ENCODE measurements at places on chromosomes 3 and 15.

DNA sequence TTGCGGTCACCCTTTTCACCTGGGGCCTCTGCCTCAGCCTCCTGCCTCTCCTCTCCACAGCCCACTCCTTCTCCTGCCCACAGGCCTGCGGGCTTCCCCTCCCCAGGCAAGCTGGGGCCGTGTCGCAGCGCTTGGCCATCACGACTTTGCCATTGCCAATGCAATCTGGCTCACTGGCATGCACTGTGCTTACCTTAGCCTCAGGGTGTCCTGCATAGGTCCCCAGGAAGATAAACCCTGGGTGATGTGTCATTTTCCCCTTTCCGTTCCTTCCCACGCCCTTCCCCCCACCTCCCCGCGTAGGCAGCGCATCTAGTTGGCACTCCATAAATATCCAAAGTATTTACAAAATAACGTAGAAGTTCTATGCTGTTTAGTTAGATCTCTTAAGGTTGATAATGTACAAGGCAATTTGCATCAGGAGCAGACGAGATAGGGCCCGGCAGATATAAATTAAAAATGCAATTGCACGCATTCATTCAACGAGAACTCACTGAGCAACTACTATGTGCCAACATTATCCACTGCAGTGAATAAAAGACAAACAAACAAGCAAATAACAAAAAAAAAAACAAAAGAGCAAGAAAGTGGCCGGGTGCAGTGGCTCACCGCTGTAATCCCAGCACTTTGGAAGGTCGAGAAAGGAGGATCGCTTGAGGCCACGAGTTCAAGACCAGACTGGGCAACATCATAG, 973 bp upstream of the COPG1 start:
- no peak for DNase-seq

- no peak for DNase-seq
Observed at GRCh38 chr3:11733914-11734313, 90.2 kb upstream of the VGLL4 start.

DNA sequence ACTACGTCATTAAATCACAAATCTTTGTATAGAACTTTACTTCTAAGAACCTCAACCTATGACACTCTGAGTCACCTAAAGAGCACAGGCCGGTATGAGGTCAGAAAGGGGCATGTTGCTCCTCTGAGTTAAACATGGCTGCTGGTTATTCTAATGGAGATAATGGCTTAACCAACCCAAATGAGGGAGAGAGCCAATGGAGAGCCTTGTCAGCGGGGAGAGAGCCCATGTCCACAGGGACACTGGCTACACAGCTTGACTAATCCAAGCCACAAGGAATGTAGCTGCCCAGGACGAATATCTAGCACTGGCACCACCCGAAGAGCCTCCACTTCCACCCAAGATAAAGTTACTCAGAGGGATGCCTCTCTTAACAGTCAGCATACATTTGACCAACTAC, 77.0 kb upstream of the STAC start:
- no peak for DNase-seq

DNA sequence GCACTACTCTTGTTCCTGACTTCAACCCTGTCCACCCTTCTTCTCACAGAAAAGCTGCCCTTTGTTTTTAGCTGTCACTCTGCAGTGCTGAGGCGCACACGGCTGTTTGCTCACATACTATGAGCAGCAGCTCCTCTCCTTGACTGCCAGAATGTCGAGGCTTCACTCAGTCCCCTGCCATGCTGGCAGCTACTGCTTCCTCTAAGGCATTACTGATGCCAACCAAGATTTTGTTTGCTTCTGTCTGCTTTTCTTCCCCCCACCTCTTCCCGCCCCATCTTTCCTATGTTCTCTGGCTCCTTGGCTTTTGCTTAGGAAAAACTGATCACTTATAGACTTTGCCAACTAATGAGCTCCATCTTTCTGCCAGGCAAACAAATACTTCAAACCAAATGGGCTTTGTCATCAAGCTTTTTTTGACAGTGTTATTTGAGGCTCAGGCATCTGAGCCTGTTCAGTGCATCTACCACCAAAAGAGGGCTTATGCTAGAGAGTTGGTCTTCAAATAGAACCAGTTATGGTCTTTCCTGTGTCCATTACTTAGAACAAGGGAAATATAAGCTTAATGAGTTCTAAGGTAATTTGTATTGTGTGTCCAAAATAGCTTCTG, 81.0 kb downstream of the FBXL2 start:
- no peak for DNase-seq

GRCh38 chr3:152031321-152031720, 157.9 kb downstream of the SUCNR1 start:
- no peak for DNase-seq

DNA sequence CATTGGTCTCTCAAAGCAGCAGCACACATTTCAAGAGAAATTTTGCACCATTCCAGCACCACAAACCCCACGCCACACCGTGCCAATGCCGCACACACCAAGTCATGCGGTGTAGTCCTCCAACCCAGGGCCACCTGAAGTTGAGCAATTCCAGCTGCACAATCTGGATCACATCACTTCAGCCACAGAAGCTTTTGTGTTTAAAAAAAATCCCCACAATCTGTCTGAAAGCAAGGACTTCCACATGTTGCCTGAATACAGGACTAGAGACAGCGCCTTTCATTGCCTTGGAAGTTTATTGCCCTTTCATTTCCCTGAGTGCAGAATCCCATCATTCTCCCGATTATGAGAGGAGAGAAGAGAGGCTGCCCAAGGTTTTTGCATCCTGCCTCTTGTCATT, 175.6 kb upstream of the BCL6 start:
- no peak for DNase-seq

GRCh38 chr3:88282528-88283241, 132.9 kb downstream of the C3orf38 start:
- no peak for DNase-seq

GRCh38 chr3:121817753-121818152, 17.1 kb downstream of the IQCB1 start:
- DNase-seq = peak; percentile 46

DNA sequence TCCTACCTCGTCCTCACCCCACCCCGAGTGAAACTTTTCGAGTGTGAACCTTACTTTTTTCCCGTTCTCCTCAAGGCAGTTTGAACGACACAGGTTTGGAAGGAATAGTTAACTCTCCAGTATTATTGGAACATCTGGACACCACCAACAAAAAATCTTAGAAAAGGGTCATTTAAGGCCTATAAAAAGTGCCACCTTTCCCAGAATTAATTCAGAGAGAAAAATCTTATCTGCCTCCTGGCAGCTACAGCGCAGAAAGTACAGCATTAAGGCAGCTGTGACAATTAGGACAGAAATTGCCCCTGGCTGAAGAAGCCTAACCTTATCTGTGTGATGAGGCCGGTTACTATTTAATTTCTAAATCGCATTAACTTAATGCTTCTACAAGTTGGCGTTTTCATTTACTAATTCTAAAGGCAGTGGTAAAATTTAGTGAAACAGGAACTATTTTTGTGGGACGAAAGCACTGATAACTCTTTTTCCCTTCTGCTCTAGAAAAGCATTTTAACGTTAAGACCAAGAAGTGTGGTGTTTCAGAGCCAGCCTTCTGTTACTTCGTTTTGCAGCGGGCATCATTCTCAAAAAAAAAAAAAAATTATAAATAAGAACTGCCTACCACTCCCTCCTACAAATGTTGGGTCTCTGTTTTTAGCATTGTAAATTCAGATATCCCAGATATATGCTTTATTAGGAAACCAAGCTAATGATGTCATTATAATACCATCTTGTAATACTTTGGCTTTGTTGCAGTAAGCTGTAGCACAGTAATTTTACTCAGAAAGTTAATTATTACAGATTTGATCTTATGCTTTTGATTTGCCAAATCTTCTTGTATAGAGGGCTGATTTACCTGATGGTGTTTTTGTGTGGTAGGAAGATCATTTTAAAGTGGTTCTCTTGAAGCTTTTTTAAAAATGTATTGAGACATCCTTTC, 1.4 kb downstream of the ATP11B start:
- DNase-seq = peak; percentile 61

- no peak for DNase-seq
Observed at GRCh38 chr3:23886311-23886710, 30.5 kb downstream of the NKIRAS1 start.

GRCh38 chr15:48087844-48088243, 32.9 kb upstream of the SLC24A5 start:
- DNase-seq = no peak

DNA sequence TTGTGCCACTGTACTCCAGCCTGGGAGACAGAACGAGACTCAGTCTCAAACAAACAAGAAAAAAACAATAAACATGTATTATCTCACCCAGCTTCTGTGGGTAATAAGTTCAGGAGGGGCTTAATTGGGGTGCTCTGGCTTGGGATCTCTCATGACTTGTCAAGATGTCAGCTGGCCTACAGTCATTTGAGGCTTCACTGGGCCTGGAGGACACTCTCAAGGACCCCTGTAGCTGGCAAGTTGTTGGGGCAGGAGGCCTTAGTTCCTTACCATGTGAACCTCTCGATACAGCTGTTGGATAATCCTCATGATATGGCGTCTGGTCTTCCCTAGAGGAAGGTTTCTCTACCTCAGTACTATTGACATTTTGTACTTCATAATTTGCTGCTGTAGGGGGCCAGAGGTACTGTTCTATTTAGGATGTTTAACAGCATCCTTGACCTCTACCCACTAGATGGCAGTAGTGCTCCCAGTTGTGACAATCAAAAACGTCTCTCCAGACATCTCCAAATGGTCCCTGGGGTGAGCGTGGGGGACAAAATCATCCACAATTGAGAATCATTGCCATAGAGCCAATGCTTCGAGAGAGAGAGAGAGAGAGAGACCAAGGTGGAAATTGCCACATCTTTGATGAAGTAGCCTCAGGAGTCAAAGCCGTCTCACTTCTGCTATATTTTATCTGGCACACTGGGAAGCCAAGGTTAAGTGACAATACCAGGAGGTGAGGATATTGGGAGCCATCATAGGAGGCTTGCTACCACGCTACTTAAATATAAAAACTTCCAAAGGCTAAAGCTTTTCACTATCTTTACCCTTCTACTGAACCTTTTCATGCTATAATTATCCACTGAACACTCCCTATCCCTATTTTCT, 23.9 kb upstream of the SLTM start:
- DNase-seq = peak; percentile 90

DNA sequence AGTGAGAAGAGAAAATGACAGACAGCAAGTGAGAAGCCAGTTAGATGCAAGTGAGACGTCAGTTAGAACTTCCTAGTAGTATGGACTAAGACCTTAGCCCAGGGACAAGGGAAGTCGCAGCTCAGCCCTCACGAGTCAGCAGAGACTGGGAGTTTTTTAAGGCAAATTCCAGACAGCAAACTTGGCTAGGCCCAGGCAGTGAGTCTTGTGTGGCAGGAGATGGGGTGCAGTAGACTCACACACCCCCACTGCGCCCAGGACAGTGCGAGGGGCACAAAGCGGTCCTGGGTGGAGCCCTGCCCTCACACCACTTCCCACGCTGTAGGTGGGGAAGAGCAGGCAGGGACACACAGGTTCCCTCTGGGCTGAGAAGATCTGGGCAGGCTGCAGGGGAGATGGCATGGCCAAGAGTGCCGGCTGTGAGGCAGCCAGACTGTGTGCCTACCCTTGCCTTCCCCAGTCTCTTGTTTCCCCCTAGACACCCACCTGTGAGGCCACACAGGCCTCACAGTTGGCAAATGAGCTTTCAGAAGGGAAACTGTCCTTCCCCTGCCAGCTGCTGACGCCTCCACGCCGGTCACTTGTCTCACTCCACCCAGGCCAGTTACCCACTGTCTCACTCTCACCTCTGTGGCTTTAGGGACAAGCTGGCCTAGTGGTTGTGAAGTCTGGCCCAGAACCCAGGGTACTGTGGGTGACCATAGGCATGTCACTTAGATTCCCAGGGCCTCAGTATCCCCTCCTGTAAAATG, 13.7 kb upstream of the PRKCD start:
- no peak for DNase-seq

GRCh38 chr15:85986741-85987140, 92.9 kb upstream of the AGBL1 start:
- no peak for DNase-seq

DNA sequence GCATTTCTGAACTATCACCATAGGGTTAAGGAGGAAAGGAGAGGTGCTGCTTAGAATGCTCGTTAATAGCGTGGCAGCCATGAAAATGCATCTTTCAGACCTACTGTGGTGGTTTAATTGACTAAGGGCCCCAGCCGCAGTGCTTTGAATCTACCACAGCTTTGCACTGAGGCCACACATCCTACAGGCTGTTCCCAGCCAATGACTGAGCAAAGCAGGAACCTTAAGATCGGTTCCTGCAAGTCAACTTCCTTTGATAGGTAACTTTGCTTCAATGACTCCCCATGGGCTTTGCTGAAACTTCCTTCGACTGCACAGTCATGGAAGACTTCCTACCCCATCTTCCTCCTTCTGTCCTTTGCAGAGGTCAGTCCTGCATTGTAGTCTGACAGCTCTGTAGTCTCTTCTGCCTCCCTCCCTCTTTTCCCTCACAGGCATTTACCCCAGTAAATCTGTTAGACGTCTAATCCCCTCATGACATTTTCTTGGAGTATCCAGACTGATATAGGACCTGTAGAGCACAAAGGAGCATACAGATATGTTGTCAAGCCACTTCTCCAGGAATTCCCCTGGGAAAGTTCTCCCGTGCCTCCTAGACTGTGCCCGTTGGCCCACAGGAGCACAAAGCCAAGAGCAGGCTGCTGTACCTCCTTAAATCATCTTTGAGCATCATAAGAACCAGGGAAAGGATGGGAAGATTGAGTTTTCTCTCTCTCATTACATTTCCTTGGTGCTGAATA, 2.6 kb upstream of the BCL2A1 start:
- no peak for DNase-seq

GRCh38 chr3:32414522-32415202, 23.0 kb downstream of the CMTM7 start:
- peak; percentile 57 for DNase-seq

GRCh38 chr3:171416061-171416460, 44.1 kb downstream of the TNIK start:
- DNase-seq = no peak

GRCh38 chr15:67927501-67928168, 87.8 kb upstream of the RNU6-1 start:
- DNase-seq = no peak

Data from hematopoietic multipotent progenitor cell treated with erythropoietin and hydrocortisone succinate and interleukin-3 and kit ligand, for 4 days (in vitro differentiated cells).